ENCODE measurements at places on chromosomes 6 and 20.

DNA sequence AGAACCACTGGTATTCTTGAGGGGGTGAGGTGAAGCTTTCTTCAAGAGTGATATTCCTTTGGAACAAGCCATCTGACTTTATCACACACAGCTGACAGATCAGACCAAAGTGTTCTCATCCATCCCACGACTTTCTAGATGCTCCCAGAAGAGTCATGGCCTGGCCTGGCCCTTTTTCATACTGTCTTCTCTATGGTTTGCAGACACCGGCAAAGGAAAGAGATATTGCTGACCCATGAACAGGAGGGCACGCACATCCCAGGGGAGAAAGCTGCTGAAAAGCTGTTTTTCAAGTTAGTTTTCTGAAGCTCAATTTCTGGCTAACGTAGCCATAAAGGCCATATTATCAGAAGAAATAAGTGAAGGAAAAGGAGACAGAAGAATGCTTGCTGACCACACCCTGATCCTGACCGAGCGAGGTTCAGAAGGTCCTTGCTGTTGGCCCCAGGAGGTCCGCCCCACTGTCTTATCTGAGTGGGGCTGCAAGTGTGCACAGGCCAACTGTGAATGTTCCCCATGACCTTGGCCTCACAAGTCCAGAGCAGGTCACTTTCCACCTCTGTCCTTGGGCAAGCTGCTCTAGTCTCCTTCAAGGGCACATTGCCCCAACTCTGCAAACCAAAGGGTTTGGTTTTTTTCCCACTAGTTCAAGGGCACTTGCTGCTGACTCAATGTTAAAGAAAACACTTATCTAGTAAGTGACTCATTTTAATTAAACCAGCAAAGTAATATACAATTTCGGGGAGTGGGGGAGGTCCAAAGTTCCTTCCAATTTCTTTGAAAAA lies 2.0 kb downstream of the ACSS1 start:
- DNase-seq: no peak

DNA sequence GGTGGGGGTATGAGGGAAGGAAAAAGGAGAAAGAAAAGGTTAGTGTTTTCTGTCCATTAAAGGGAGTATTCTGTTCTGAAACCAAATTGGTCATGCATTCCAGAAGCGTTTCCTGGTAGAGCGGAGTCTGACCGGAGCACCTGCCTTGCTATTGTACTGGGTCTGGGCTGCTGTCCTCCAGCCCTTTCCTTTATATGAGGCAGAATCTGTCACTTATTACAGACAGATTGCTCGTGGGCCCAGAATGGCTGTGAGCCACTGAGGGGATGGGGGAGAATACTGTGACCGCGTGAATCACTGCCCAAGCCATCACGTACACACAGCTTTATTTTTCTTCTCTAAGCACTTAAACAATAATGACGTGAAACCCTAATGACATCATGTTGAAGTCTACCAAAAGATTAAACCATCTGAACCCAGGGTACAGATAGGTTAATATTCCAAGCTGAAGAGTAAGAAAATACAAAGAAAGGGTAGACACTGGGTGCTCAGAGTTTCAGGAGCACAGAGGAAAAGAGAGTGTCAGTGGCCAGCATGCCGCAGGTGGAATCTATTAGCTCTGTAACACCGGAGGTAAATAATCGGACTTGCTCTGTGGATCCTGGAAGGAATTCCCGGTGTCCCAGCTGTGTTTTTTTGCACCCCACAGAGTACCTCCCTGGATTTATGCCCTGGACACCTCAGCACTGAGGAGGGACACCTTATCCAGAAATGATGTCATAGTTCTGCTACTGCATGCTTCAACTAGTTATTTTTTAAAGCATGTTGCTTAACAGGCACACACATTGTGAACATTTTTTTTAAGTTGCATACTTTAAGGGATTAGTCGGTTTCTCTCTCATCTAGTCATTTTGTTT lies 573.3 kb downstream of the PKHD1 start:
- DNase-seq: no peak

GRCh38 chr6:126170433-126170832 lies 169.5 kb upstream of the CENPW start:
- DNase-seq: no peak

DNA sequence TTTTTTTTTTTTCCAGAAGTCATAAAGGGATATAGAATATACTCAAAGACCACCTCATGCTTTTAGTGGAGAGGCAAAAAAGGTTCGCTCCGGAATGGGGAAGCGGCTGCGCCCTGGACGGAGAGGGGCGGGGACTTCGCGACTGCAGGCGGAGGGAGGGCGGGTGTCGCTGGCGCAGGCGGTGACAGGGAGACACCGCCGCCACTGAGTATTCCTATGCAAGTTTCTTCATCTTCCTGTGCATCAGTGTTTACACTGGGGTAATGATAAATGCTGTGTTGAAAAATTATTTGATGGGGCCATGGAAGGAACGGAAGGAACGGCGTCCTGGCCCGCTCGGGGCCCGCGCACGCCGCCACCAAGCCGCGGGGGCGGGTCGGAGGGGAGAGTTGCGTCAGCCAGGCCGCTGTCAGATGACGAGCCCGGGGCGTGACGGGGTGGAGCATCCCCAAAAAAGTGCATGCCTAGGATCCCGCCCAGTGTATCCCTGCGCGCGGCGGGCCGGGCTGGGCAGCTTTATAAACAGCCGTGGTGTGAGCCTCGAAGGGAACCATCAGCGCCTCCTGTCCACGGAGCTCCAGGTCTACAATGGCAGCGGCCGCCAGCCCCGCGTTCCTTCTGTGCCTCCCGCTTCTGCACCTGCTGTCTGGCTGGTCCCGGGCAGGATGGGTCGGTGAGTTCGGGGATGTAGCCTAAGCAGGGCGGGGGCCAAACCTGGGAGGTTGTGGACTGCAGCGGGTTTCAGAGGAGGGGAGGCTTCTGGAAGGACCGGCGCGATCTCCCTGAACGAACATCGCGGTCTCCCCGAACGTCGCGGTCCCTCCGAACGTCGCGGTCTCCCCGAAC lies at the start of gene ULBP1:
Gene ULBP1 (plus strand): TSS at position 482 of the 846 bp plus-strand sequence. CDS start 107 bp downstream, at position 589.
- no peak for DNase-seq

Measured in GM19239 (cell line).